ENCODE measurements at places on chromosomes 6 and 20.

DNA sequence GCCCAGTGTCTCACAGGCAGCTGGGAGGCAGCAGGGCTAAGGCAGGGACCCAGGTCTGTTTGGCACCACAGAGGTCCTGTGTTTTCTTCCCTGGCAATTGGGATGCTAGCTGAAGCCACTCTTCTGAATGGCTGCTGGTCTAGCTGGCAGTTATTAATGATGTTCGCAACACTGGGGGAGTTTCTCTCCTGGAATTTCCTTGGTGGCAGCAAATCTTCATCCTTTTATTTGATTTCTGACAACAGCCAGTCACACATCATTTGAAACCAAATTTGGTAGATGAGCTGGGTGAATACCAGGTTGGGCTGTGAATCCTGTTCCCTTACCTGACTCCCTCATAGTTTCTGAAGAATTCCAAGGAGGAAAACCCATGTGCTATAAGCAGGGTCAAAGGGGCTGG lies 40.8 kb upstream of the SLC4A11 start:
- no peak for DNase-seq

GRCh38 chr6:28867086-28867409 lies 56.7 kb downstream of the TRIM27 start:
- no peak for DNase-seq

DNA sequence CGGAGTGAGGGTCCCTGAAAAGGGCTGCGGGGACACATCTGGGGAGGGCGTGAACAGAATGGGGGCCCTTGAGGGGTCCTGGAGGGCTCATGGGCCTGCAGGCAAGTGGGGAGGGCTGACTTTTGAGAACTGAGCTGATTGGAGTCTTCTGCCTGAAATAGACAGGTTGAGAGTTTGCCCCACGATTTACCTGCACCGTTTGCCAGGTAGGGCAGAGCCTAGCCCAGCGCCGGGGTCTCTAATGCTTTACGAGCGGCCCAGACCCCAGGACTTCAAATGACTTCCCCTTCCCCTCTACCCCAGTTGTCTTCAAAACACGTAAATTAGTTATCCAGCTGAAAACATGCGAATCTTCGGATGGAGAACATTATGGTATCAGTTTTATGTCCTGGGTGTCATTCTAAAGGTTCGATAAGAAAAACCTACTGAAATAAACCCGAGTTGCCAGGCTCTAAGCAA lies 1.3 kb downstream of the PLCB1 start:
- no peak for DNase-seq

GRCh38 chr20:19718880-19719279 lies 39.2 kb upstream of the RIN2 start:
- no peak for DNase-seq

GRCh38 chr6:131419702-131420101 lies 153.3 kb upstream of the ARG1 start:
- no peak for DNase-seq

DNA sequence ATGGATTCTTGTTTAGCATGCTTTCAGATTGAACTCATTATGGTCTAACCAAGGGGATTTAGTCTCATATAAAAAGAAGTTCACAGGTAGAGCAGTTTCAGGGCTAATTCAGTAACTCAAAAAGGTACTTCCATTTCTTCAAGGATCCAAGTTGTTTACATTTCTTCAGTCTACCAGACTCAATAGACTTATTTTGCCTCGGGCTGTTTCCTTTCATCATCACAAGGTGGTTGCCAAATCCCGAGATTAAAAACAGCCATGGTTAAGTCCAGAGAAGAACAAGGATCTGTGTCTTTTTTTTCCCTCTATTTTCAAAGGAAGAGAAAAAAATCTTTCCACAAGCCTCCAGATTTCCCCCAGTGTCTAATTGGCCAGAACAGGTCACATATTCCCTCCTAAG lies 69.8 kb upstream of the SNX9 start:
- no peak for DNase-seq
